Muscle of leg (tissue), 16 donors: ENCODE measurements at places on chromosomes 16 and 17.
A peak's percentile ranks its signal among the peaks of the same experiment; 100 is the strongest.

DNA sequence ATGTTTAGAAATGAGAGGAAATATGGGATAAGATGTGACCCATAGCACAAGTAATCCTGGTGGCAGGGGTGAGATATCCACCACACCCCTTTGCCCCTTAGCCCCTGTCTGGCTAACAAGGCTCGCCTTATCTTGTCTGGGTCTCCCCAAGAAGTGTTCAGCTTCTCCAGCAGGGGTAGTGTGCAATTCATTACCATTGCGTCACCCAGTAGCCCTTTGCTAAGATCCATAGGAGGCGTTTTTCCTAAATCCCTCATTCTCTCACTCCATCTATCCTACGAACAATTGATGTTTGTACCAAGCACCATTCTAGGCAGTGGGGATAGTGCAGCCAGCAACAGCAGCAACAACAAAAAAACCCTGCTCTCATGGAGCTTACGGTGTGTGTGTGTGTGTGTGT lies 30.8 kb downstream of the CCDC42 start:
- no peak for DNase-seq

DNA sequence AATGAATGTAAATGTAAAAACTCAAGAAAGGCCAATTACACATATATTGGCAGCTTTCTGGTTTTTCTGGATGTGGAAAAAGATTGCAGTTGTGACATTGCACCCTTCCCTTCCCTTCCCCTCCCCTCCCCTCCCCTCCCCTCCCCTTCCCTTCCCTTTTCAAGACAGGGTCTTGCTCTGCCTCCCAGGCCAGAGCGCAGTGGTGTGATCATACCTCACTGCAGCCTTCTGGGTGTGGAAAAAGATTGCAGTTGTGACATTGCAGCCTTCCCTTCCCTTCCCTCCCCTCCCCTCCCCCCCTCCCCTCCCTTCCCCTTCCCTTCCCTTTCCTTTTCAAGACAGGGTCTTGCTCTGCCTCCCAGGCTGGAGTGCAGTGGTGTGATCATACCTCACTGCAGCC lies 41.7 kb downstream of the PIK3R5 start:
- DNase-seq: no peak

- DNase-seq: no peak
Measured at GRCh38 chr16:69593751-69594255, 28.0 kb downstream of the NFAT5 start.

DNA sequence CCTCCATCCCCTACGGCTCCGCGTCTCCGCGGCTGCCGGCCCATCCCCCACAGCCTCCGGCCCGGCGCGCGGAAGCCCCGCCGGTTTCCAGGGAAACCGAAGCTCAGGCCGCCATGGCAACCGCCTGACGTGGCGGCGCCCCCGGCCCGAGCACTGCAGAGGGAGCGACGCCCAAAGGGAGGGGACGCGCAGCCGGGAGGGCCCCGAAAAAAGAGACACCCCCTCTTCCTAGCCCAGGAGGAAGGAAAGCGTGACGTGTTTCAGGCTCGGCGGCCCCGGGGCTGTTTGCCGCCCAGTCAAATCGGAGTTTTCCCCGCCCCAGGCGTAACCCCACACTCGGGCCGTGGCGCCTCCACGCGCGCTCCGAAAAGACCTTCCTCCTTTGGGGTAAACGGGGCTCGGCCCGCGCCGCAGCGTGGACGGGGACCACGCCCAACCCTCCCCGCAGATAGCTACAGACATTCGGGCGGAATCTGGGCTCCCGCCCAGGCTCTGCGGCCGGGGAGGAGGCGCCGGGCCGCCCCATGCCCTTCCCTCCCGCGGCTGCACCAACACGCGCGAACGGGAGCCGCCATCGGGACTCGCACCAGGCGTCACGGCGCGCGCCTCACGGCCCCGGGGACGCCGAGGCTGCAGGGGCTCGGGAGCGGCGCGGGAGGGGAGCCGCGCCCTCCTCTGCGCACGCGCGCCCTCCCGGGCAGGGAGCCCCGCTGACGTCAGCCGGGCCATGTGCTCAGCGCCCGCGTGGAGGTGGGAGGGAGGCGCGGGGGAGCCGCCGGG lies 7.5 kb downstream of the MNT start:
- peak; percentile 96 for DNase-seq

DNA sequence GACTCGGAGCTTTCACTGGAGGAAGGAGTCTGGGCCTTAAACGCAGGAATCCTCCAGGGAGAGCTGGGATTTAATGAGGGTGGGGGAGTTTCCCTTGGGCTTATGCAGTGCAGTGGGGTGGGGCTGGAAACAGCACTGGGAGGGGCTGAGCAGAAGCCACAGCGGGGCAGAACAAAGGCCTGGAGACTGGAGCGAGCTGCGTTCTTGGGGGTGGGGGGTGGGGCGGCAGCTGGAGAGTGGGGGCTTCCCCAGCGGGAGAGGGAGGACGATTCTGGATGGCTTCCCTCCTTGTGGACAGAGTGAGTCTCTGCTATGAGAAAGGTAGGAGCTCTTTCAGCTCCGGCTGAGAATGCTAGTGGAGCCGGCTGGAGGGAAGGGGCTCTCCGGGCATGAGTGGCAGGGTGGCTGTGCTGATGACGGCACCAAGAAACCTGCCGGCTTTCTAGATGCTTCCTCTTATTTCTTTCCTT lies 406.0 kb downstream of the SEC14L1 start:
- DNase-seq: no peak

DNA sequence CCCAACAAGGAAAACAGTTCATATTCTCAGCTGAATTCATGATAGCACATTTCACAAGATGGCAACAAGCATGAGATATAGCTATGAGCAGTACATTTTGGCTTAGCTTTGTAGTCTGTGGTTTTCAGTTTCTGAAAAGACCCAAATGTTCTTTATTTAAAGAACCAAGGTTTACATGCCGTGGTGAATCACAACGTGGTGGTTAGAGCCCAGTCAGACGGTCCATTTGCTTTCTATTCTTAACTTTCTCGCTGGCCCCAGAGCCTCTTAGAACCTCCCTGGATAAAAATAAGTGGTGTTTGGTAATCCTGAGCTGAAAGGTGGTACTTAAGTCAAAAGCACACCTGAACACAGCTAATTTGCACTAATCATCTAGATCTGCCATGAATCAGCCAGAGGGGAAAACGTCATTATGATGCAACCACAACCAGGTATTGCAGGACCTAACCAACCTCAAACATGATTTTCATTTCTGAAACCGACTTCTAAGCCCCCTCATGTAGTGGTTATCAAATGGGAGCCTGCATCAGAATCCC lies 18.6 kb upstream of the HAPSTR1 start:
- no peak for DNase-seq

DNA sequence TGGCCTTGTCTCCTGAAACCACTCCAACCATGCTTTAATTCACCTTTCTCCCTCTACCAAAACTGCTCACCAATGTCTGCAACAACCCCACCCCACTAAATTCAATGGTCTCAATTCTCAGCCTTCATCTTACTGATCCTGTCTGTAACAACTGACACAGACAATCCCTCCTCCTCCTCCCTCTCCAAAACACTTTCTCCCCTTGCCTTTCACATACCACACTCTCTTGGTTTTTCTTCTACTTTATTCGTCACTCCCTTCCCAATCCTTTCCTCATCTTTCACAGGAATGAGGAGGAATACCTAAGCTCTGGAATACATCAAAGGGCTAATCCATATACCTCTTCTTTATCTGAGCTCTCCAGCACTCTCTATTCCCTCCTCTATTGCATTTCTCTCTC lies 65.4 kb downstream of the STH start:
- no peak for DNase-seq

DNA sequence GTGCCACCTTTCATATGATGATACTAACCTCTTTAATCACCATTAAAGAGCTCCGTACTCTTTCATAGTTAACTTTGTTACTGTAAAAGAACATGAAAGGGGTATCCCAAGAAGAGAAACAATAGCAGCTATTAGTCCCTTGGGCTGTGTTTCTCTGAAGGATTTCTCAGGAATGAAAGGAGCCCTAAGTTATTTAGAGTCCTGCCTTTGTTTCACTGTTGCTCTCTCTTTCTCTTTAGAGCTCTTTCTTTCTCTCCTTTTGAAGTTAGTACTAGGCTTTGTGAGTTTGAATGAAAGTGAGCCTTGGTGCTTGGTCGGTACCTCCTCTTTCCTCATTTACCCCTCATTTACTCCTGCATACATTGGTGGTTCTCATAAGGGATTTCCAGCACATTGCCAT lies 20.5 kb upstream of the RASL10B start:
- DNase-seq: no peak
